ENCODE measurements at places on chromosomes 1 and 21. TPM values are rescaled to one million over a fixed set of nuclear protein-coding genes. Genes with fewer than 3 reads are reported as not detected.
A peak's percentile ranks its signal among the peaks of the same experiment; 100 is the strongest.

The MASP2 gene
- polyA plus RNA-seq = not detected

The PFDN2 gene
- polyA plus RNA-seq = 116 TPM

The OLFML3 gene
- 17.3 TPM for polyA plus RNA-seq

The POLR3GL gene
- polyA plus RNA-seq = 73.4 TPM

- H3K27me3 ChIP-seq = no peaks in the 10 kb centered on the region
- H3K27ac ChIP-seq = no peak overlapping the region
- H3K4me3 ChIP-seq = no peak overlapping the region
- no peak for DNase-seq
Measured at GRCh38 chr1:119353836-119354235, 14.7 kb upstream of the HAO2 start.

DNA sequence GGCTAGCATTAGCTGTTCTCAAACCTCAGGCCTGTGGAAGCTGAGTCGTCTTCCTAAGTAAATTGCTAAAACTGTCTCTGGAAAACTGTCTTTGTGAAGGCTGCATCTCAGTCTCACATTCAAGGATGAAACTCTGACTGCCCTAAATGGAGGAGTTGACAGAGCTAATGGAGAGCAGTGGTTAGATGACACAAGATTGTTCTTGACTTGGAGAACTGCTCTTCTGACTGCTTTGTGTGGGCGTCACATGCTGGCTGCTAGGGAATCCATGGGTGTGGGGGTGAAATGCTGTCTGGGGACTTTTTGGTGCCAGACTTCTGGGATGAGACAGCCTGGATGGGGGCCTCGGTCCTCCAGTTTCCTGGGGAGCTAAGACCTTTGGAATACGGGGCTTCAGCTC lies 24.5 kb upstream of the TSPAN2 start:
- no peaks in the 10 kb centered on the region for H3K27me3 ChIP-seq
- no peak for DNase-seq
- no peaks in the 10 kb centered on the region for H3K36me3 ChIP-seq
- H3K27ac ChIP-seq = peak overlapping the region; percentile 10
- H3K4me3 ChIP-seq = no peak overlapping the region

Data from aorta (tissue), 5 donors.